ENCODE measurements at places on chromosomes 7 and 10. TPM values are rescaled to one million over a fixed set of nuclear protein-coding genes. Genes with fewer than 3 reads are reported as not detected.

GRCh38 chr7:87223666-87224065 lies 4.1 kb upstream of the TMEM243 start:
- DNase-seq: no peak

- no peak for DNase-seq
Measured at GRCh38 chr7:142301923-142302550, 44.2 kb upstream of the PRSS58 start.

DNA sequence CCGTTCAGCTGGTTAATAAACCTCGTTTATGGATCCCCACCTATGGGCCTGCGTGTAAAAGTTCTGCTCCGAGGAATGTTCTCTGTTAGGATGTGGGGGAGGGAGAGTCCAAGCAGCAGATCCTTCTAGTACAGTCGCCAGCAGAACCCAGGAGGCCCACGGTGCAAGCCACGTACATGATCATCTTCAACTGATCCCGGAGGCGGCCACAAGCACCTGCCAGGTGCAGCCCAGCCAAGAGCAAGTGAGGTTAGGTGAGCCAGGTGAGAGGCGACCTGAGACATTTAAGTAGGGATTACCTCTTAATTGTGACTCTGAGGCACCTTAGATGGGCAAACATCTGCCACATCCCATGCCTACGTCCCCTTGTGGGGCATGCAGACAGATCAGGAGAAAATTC lies 18.0 kb upstream of the FGFR2 start:
- DNase-seq: no peak

DNA sequence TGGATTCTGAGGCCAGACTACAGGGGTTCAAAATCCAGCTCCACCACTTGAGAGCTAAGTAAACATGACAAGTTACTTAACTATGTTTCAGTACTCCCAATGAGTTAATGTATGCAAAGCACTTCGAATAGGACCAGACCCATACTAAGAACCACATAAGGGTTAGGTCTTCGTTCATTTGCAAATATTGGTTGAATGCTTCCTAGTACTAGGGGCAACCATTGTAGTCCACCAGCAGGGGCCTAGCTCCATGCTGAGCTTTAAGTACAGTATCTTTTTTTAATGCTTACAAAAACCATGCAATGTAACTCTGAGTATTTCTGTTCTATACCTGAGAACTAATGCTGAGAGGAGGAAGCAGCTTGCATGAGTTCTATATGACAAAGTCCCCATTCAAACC lies 80.4 kb upstream of the PDE1C start:
- DNase-seq: no peak

- DNase-seq: no peak
Measured at GRCh38 chr10:110730345-110731050, 86.4 kb downstream of the RBM20 start.

The NME8 gene
- total RNA-seq: not detected

GRCh38 chr10:88923520-88923919 lies 29.1 kb downstream of the ACTA2 start:
- DNase-seq: no peak
